Aorta (tissue), 5 donors: ENCODE measurements at places on chromosomes 16 and 17. TPM values are rescaled to one million over a fixed set of nuclear protein-coding genes. Genes with fewer than 3 reads are reported as not detected.

Gene LGALS9B
- polyA plus RNA-seq = not detected

Gene DPEP3
- polyA plus RNA-seq = not detected

Gene G6PC1
- polyA plus RNA-seq = 3.0 TPM

Gene QPRT
- polyA plus RNA-seq = 6.1 TPM

Gene ITGB3
- polyA plus RNA-seq = 14.4 TPM

Gene TBC1D16
- 12.8 TPM for polyA plus RNA-seq

Gene SCPEP1
- polyA plus RNA-seq = 126 TPM

Gene TPSD1
- 0.38 TPM for polyA plus RNA-seq

Gene ACBD4
- polyA plus RNA-seq = 69.7 TPM

Gene HBZ
- not detected for polyA plus RNA-seq

Gene CHST5
- 1.5 TPM for polyA plus RNA-seq

Gene RTN4RL1
- polyA plus RNA-seq = 0.25 TPM

Gene SLC16A6
- polyA plus RNA-seq = 0.38 TPM

Gene SYCE1L
- 9.6 TPM for polyA plus RNA-seq

Gene PPP1R27
- polyA plus RNA-seq = not detected

Gene NAGS
- polyA plus RNA-seq = 0.33 TPM

Gene ACSM2A
- not detected for polyA plus RNA-seq

Gene RGS9
- polyA plus RNA-seq = 1.5 TPM

Gene ZSCAN10
- polyA plus RNA-seq = not detected

Gene CDRT4
- 2.3 TPM for polyA plus RNA-seq

Gene ARHGAP44
- 16.8 TPM for polyA plus RNA-seq

Gene HNF1B
- polyA plus RNA-seq = not detected

Gene LONP2
- 32.1 TPM for polyA plus RNA-seq

Gene TUFM
- 154 TPM for polyA plus RNA-seq

Gene AHSP
- polyA plus RNA-seq = not detected

Gene TBC1D26
- 0.51 TPM for polyA plus RNA-seq

Gene EMP2
- 18.9 TPM for polyA plus RNA-seq

Gene GPR142
- polyA plus RNA-seq = not detected

Gene GPRC5B
- 7.7 TPM for polyA plus RNA-seq

Gene SLFN13
- polyA plus RNA-seq = 5.0 TPM

Gene P2RX5
- polyA plus RNA-seq = 4.9 TPM

Gene TBX2
- 11.5 TPM for polyA plus RNA-seq

Gene SLC25A19
- polyA plus RNA-seq = 5.0 TPM

Gene FBXW10
- 0.31 TPM for polyA plus RNA-seq
